ENCODE measurements at places on chromosomes 4 and X. TPM values are rescaled to one million over a fixed set of nuclear protein-coding genes. Genes with fewer than 3 reads are reported as not detected.

DNA sequence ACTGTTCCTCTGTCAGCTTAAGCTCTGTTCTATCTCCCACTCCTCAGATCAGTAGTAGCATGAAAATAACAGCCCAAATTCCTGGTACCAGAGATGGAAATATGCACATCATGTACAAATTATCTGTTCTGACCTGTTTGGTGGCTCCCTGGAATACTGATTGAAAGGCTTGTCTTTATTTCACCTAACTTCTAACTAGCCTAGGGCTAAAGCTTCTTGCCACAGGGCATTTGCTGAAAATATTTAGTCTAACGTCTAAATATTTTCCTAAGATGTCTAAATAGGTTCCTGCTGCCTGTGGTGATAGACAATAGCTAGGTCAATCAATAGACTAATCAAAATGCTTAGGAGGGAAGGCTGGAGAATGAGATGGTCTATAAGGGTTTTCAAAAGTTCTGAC is 12.9 kb upstream of the PRMT9 start:
- no peaks in the 10 kb centered on the region for H3K4me1 ChIP-seq
- DNase-seq: no peak
- peaks cover 5% of the 10 kb centered on the region for H3K27me3 ChIP-seq
- no peaks in the 10 kb centered on the region for H3K36me3 ChIP-seq

GRCh38 chr4:26218677-26219605 is 101.9 kb upstream of the RBPJ start:
- H3K4me1 ChIP-seq: no peaks in the 10 kb centered on the region
- no peak overlapping the region for H3K4me3 ChIP-seq
- no peaks in the 10 kb centered on the region for H3K36me3 ChIP-seq
- no peak overlapping the region for H3K27ac ChIP-seq
- no peak for DNase-seq
- no peaks in the 10 kb centered on the region for H3K27me3 ChIP-seq

DNA sequence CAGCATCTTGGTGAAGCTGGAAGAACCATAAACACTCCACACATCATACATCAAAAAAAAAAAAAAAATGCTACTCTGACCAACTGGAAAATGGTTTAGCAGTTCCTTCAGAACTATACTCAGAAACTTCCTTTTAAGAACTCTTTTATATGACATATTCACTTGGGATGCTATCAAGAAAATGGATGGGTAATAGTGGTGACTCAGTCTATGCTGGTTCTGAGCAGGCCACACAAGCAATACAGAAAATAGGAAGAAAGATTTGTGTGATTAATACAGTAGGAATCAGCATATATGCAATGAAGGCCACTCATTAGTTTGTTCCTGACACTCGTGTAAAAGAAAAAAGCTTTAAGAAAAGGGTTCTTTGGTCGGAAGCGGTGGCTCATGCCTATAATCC is 123.5 kb upstream of the FAT4 start:
- no peaks in the 10 kb centered on the region for H3K36me3 ChIP-seq
- H3K27me3 ChIP-seq: no peaks in the 10 kb centered on the region
- no peak for DNase-seq
- no peaks in the 10 kb centered on the region for H3K4me1 ChIP-seq
- no peak overlapping the region for H3K27ac ChIP-seq
- no peak overlapping the region for H3K4me3 ChIP-seq

DNA sequence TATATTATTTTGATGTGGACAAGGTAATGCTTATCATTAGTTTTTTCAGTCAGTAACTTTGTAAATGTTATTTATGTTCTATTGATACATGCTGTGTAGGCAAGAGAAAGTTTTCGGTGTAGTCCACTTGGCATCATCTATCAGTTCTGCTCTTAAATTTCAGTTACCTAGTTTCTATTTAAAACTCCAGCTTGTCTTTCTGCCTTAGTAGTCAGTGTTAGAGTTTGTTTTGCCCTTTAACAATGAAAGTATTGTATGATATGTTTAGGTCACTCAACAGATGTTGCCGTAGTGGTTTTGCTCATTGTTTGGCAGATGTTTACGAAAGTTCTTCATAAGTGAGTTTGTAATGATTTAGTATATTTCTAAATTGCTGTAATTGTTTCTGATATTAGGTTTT is 34.9 kb upstream of the FHDC1 start:
- no peaks in the 10 kb centered on the region for H3K27me3 ChIP-seq
- no peak overlapping the region for H3K27ac ChIP-seq
- no peaks in the 10 kb centered on the region for H3K36me3 ChIP-seq
- DNase-seq: no peak
- no peak overlapping the region for H3K4me3 ChIP-seq

- H3K4me1 ChIP-seq: peaks cover 5% of the 10 kb centered on the region
- no peak for DNase-seq
- H3K27ac ChIP-seq: no peak overlapping the region
- H3K4me3 ChIP-seq: no peak overlapping the region
- H3K36me3 ChIP-seq: no peaks in the 10 kb centered on the region
Measured at GRCh38 chrX:44945736-44946135, 72.7 kb downstream of the KDM6A start.

DNA sequence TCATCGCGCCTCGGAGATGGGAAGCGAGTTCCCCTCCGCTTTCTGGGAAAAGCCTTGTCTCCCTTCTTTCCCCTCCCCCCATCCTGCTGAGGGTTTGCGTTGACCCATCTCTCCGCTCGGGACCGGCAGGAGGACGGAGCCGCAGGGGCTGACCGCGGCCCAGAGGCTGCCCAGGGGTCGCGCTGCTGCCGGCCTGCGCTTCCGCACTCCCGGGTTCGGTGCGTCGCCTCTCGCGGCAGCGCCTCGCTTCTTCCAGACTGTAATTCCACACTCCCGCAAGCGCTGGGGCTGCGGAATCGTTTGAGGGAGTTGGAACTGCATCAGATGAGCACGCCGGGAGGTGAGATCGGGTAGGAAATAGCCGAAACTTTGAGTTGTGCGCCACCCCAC is 88.3 kb downstream of the BCOR start:
- no peak overlapping the region for H3K27ac ChIP-seq
- DNase-seq: no peak
- H3K4me3 ChIP-seq: no peak overlapping the region
- H3K4me1 ChIP-seq: peaks cover 10% of the 10 kb centered on the region

- no peaks in the 10 kb centered on the region for H3K36me3 ChIP-seq
- H3K27ac ChIP-seq: no peak overlapping the region
- no peaks in the 10 kb centered on the region for H3K4me1 ChIP-seq
Measured at GRCh38 chr4:59369229-59369628, 1830.9 kb upstream of the ADGRL3 start.

GRCh38 chr4:161285461-161285860 is 878.3 kb downstream of the FSTL5 start:
- no peak overlapping the region for H3K4me3 ChIP-seq
- H3K27ac ChIP-seq: no peak overlapping the region
- no peak for DNase-seq
- H3K36me3 ChIP-seq: no peaks in the 10 kb centered on the region
- H3K4me1 ChIP-seq: no peaks in the 10 kb centered on the region

Gene ARHGAP6
- total RNA-seq: not detected

Gene SMR3B
- not detected for total RNA-seq
